Stimulated activated CD4-positive, alpha-beta T cell treated with anti-CD3 and anti-CD28 coated beads, Interleukin-4, amount 100 ng/mL, for 1 hour (primary cell): ENCODE measurements at places on chromosomes 1 and 21.

GRCh38 chr1:189866606-189867005 lies 611.1 kb downstream of the BRINP3 start:
- DNase-seq = no peak

GRCh38 chr21:45002381-45003204 lies 62.8 kb downstream of the SLX9 start:
- no peak for DNase-seq

DNA sequence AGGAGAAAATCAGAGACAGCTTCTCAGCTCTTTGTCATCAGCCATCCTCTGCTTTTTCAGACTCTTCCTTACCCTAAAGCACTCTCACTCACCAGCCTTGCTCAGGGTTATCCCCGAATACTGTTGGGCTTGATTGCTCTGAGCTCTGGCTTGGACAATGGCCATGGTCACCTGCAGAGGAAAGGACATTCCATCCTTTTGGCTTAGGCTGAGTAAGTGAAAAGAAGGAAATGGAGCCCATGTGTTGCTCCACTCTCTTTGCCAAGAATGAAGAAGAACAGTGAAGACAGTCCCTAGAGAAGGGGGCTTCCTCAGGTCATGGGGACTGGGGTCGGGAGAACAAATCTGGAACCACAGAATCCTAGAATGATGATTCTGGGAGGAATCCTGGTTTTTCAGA lies 2.3 kb downstream of the MTMR11 start:
- DNase-seq = no peak

DNA sequence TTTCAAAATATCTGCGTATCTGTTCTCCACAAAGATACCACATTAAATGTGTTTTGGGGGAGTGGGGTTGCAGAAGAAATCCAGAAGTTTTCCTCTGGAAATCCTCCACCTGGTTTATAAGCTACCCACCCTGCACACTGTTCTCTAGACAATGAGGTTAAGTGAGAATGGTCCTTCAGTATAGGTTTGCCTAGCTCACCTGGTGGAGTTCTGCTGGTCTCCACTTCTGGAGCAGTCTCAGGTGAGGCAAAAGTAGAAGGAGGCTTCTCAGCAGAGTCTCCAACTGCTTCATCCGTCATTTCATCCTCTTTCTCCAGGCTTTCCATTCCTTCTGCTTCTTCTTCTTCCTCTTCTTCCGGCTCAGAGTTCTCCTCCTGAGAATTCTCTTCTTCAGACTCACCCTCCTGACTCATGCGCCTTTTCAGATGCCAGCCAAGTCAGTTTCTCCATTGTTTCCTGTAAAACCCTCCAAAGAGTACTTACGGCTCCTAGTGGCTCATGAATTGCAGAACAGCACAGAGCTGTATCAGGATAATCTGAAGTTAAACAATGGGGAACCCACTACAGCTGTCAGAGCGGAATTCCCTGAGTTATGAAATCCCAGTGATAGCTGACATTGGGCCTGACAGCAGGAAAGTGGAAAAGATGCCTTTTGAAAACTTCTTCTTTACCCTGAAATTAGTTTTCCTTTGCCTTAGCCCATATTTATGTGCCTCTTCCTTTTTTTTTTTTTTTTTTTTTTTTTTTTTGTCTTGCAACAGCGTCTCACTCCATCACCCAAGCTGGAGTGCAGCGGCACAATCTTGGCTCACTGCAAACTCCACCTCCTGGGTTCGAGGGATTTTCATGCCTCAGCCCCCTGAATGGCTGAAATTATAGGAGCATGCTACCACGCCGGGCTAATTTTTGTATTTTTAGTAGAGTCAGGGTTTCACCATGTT lies 38.5 kb downstream of the MSTO1 start:
- DNase-seq = no peak
